ENCODE measurements at places on chromosomes 6 and 20.

DNA sequence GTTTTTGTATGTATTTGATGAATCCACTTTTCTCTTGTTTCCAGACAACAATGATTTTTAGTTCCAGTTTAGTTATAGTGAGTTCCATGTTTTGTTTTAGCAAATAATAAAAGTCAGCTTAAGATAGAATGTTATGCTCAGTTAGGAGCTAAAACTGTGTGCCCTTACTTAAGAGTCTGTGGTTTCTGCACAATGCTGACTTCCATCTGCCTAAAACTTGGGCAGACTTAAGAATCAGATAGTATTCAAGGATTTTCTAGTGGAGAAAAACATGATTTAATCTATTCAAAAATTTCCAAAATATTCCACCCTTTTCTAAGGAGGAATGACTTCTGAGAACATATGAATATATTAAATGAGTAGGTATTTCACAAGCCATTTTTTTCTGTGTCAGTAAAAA is 32.8 kb downstream of the LAMA4 start:
- no peak for DNase-seq

- DNase-seq: no peak
Observed at GRCh38 chr6:100175814-100176310, 181.8 kb upstream of the MCHR2 start.

DNA sequence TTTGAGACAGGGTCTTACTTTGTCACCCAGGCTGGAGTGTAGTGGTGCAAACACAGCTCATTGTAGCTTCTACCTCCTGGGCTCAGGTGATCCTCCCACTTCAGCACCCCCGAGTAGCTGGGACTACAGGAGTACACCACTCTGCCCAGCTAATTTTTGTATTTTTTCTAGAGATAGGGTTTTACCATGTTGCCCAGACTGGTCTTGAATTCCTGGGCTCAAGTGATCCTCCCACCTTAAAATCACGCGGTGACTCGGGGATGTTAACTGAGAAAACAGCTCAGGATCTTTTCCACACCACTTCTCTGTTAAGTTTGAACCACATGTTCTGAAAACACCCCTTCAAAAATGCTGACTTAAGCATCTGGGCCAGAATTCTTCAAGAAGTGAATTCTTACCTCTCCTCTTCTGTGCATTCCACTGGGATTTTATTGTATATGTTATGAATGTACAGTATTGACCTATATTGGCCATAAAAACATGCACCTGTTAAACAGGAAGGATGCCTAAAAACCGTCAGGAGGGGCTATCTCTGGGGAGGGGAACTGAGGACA is 72.4 kb downstream of the SYTL3 start:
- DNase-seq: no peak

- DNase-seq: no peak
Observed at GRCh38 chr6:157203764-157204163, 119.6 kb downstream of the TMEM242 start.

DNA sequence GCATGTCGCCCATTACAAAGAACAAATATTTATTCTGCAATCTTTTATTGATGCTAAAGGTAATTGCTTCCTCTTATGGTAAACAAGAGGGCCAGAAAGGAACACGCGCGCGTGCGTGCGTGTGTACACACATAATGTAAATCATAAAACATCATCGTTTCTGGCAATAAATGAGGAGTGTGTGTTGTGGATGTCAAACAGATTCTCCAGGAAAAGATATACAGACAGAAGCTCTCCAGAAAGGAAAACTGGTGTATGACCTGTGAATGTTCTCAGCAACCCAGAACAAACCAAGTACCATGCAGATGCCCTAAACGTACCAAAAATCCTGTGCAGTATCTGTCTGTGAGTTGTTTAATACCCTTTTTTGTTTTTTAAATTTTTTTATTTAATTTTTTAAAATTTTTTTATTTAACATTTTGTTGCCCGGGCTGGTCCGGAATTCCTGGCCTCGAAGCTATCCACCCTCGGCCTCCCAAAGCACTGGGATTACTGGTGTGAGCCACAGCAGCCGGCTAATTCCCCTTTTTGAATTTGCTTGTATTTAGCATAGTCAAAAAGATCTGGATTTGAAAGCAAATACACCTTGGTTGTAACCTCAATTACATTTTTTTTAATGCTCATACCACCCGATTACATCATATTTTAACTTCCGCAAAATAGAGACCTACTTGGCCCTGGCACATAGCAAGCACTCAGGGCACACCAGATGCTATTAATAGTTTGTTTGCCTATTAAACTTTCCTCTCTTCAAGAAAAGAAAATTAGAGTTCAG is 909 bp upstream of the NUDT3 start:
- no peak for DNase-seq

GRCh38 chr6:31805939-31806469 is 762 bp downstream of the LSM2 start:
- DNase-seq: no peak

- no peak for DNase-seq
Observed at GRCh38 chr6:11514672-11515071, 22.9 kb upstream of the TMEM170B start.

DNA sequence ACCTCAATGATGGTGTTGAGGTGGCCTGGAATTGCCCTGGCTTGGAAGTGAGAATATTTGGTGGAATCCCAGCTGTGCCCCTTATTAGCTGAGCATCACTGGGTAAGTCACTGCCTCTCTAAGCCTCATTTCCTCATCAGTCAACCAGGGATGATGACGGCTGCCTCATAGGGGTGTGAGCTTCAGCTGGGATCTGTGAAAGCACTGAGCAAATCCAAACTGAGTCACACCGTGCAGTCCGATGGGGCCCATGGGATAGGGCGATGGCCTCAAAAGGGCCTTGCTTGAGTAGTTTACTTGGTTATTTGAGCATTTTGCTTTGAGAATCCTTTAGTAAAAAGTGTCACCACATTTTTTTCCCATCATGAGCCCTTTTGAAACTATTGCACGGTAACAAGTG is 1.1 kb downstream of the SLC22A1 start:
- no peak for DNase-seq

DNA sequence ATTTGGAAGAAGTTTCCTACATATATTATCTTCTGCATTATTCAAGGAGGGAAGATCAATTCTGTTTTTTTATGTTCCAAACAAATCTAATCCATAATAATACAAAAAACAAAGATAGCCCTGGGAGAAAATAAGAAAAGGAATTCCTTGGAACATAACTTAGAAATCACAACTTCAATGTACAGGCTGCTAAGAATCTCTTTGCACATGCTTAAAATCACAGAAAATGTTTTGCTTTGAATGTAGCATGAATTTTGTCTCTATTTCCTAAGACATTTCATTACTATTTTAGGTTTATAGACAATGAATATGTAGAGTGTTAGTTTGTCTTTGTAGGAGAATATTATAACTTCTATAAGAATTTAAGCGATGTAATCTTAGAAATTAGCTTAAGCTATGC is 700.1 kb downstream of the RNF144B start:
- no peak for DNase-seq

DNA sequence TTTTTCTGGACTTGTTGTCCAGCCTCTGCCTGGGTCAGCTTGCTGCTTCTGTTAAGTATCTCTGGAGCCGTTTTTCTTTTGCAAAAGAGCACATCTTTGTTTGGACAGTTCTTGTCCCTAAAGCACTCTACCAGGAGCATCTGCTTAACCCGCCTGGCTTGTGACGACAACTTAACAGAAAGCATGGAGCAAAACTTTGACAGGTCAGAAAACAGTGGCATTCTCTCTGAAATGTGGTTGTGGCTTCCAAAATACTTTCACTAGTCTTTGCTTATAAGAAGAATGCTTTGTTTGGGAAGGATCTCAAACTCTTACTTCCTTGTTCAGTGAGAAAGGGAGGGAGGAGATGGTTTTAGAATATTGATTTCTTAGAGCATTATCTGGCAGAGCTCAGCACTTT is 47.6 kb downstream of the CD109 start:
- DNase-seq: no peak

GRCh38 chr20:46273717-46274116 is 34.6 kb downstream of the CDH22 start:
- no peak for DNase-seq

DNA sequence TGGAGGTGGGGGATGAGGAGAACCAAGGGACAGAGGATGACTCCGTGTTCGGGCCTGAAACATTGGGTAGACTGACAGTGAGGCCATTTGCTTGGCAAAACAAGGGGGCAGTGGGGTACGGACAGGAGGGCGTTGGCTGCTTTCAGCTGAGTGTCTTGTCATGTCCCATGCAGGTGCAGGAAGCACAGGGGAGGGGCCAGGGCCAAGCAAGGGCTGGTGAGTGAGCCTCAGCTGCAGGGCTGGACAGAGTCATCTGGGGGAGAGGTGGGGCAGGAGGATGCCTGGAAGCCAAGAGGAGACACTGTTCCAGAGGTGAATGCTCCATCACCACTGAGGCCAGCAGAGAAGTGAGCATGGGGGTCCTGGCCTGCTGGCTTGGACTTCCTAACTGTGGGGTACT is 78.4 kb downstream of the ERMARD start:
- no peak for DNase-seq

All from GDM1 (cell line).